Dermis blood vessel endothelial cell (primary cell): ENCODE measurements at places on chromosomes 7 and 10. TPM values are rescaled to one million over a fixed set of nuclear protein-coding genes. Genes with fewer than 3 reads are reported as not detected.

The CLRN3 gene
- 0.19 TPM in 1 of 2 replicates, not detected in the other for total RNA-seq

The SLC13A4 gene
- total RNA-seq, result not detected in 2 replicates

The TAS2R5 gene
- 0.47 and 0.68 TPM in 2 replicates for total RNA-seq

DNA sequence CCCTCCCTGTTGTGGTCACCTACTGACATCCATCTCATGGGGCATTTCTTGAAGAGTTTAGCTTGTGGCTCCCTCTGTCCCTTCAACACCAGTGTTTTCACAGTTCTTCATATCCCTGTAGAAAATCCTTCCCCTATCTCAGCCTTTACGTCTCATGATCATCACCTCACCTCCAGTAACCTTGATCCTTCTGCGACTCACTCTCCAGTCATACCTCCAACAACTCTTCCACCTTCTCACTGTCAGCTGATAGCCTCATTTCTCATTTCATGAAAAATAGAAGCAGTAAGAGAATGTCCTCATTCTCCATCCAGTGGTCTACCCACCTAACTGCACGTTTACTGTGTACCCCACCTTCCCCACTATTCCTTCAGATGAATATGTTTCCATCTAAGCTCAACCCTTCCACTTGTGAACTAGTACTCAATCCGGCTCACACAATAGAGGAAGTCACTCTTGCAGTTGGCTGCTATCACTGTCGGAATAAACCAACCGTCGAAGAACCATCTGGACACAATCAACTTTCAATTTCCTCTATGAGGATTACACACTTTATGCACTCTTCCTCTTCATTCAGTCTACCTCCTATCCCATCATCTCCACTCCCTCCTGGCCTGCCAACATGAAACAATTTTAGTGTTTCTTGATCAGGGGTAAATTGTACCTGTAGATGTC lies 256.0 kb downstream of the AHR start:
- no peak for DNase-seq

DNA sequence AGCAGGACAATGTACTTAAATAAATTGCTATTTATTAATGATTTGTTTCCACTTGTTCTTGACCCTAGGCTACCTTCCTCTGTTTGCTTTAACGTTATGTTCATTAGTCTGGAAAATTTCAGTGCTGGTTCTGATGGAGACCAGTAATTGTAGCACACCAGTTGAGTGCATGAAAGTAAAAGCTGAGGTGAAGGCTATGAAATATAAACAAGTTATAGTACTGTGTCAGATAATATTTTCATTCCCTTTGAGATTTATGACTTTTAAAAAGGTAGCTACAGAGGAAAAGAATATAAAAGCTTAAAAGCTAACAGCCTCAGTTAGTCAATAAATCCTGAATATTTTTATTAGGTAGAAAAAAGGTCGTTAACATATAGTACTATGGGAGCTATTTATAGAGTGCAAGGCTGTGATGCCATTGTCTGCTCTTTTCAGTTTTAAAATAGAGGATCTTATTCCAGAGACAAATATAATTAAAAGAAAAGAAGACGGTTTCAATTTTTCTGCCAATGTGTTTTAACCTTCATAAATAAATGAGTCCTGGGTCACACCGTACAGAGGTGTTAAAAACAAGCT lies 351.8 kb upstream of the ETV1 start:
- no peak for DNase-seq

- DNase-seq, result no peak
Measured at GRCh38 chr10:9427209-9427608, 1372.7 kb downstream of the GATA3 start.

- DNase-seq, result no peak
Measured at GRCh38 chr7:8490391-8491045, 57.1 kb downstream of the NXPH1 start.

DNA sequence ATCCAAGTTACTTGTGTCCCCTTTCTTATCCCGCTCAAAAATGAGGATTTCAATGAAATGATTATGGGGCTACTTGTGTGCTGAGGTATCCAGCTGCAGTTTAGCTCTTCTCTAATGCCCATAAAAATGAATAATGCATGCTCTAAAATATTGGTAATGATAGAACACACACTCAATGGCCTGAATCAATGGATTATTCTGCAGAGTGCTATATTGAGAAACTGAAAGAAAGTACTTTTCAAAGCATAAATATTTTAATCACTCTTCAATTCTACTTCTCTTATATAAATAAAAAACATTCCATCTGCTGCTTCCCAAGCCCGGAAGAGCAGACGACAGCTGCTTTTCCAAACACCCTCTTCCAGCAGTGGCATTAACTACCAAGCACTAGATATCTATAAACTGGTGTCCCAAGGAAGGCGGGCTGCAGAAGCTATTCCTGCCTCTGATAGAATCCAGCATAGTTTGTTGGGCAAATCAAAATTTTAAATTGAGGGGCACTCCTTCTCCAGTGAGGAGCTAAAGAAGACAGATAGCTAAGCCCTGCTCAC lies 284.9 kb upstream of the AOAH start:
- no peak for DNase-seq

DNA sequence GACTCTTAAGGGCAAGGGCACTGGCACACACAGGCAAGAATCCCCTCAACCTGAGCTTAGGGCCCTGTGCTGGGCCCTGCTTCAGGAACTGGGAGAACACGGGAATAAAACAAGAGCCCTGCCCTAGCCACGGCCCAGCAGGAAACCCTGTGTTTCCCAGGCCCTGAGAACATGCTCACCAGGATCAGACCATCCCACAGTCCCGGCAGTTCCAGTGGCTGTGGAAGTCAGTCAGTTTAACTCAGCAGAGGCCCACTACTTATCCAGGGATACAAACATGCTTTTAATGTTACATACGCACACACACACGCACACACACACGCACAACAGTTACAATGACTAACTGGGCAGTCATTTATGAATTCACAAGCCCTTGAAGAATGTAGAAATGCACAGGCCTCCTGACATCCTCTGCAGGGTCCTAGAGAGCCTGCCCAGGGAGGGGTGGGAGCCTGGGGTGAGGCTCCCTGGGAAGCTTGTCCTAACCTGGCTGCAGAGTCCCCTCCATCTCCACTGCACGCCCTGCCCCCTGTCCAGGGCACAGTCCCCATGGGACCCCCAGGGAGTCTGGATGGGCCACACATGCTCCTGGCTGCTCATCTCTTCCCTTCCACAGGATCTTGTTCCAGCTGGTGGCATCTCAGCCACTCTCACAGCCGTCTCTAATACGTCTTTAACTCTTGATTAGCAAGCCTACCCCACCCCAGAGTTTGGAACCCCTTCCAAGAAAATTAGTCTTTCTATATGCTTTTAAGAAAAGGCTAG lies 97.6 kb downstream of the TCERG1L start:
- DNase-seq, result no peak

GRCh38 chr7:4052130-4052529 lies 630.0 kb upstream of the FOXK1 start:
- no peak for DNase-seq
